ENCODE measurements at places on chromosomes 16 and 17.

GRCh38 chr16:29940656-29941055 lies 14.6 kb upstream of the KCTD13 start:
- no peak for DNase-seq

DNA sequence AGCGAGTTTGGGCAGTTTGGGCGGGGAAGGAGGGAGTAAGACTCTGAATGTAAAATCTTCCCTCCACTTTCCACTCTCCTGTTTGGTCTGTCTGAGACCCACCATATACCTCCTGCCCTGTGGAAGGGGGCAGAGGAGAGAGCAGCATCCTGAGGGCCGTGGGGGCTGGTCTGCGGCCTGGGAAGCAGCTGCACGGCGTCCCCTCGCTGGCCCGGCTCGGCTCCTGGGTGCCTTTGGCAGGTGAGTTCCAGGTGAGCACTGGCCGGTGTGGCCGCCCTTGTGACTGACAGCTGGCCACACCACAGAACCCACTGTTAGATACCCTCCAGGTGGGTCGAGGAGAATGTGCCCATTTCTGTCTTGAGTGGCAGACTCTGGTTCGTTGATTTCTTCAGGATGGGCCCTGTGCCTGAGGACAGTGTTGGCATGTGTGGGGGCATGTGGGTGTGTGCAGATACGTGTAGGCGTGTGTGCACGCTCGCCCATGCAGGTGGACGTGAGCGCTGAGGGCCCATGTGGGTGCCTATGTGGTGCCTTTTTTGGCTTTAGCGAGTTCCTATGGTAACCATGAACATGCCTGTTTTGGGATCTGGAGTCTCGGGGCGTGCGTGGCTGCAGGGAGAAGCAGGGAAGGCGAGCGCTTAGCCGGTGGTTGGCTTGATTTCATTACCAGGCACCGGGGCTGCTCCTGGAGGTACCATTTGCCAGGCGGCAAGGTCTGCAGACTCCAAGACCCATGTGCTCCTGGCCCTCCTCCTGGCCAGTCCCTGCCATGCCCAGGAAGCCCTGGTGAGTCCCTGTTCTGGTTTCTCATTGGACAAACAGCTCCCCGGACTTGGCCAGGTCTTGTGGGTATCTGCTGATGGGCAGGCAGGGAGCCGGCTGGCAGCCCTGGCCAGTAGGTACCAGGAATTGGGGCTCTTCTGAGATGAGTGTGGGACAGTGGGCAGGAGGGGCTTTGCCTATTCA lies 12.4 kb downstream of the RAP1GAP2 start:
- no peak for DNase-seq

DNA sequence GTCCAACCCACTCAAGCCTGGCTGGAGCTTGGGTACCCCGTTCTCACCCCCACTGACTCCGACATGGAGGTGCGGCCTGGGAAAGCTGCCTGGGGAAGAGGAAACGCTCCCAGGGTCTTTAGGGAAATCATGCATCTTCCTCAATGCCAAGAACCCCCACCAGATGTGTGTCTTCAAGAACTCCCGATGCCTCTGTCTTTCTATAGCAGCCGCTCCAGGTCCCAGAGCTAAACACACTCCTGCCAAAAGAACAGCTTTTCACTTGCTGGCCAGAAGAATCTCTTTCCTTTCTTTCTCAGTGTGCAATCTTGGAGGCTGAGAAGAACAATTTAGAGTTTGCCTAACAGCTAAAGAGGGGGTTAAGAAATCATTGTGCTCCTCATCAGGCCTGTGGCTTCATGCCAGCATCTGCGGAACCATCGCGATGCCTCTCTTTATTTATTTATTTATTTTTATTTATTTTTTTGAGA lies 41.1 kb upstream of the MTSS2 start:
- DNase-seq = no peak

DNA sequence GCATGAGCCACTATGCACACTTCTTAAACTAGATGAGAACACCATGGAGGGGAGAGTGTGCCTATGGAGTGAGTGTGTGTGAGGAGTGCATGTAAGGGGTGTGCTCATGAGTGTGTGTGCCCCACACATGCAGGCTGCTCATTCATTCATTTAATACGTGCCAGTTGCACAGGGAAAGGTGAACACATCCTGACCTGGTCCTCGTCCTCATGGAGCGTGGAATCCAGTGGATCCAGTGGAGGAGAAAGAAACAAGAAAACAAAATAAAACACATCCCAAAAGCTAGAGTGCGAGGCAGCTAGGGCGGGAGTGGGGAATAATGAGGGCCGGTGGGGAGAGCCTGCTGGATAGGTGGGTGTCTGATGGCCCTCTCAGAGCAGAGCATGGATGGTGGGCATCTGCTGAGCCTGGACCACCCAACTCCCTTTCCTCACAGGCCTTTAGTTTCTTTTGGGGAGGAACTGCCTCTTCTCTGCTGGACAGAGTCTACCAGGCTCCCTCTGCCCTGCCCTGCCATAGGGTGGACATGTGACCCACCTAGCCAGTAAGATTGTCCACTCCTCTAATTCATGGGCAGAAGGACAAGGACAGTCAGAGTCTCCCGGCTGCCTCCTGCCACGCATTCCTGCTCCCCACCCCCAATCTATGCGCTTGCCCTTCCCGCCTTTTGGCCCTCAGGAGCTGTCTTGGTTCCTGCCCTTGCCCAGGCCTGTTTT lies 204.3 kb downstream of the RAB11FIP4 start:
- no peak for DNase-seq

GRCh38 chr16:68954911-68955635 lies 111.7 kb downstream of the TANGO6 start:
- DNase-seq = peak; percentile 20

- DNase-seq = no peak
Observed at GRCh38 chr16:4534151-4534790, 4.3 kb downstream of the CDIP1 start.

GRCh38 chr16:57031156-57031555 lies 41.8 kb downstream of the NLRC5 start:
- no peak for DNase-seq

GRCh38 chr17:44995436-44996001 lies 27.4 kb upstream of the C1QL1 start:
- no peak for DNase-seq

DNA sequence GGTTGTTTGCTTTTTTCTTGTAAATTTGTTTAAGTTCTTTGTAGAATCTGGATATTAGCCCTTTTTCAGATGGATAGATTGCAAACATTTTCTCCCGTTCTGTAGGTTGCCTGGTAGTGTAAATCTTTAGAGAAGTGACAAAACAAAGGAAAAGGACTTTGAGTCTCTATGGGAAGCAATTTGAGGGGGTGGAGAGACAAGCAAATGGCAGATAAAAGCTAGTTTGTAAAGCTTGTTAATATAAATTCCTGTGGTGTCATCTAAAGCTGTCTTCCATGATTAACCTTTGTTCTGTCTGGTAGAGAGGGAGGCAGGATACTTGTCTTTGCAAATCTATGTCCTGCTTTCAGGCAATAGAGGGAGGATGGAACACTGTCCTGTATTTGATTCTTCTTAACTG lies 40.6 kb upstream of the CACNG4 start:
- DNase-seq = no peak

DNA sequence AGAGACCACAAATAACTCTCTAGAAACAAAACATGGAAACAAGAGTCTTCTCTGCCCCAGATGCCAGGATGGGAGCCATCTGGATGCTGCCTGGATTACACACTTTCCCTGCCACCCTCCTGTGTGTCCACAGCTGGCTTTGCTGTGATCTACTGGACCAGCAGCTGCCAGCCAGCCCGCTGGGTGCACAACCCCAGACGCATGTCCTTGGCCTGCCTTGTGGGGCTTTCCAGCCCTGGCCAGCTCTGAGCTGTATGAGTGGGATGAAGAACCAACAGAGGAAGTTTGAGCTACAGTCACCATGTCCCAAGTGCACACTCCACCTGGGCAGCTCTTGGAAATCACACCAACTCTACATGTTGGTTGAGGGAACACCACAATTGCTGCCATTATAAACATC lies 57.0 kb upstream of the TNRC6C start:
- no peak for DNase-seq

DNA sequence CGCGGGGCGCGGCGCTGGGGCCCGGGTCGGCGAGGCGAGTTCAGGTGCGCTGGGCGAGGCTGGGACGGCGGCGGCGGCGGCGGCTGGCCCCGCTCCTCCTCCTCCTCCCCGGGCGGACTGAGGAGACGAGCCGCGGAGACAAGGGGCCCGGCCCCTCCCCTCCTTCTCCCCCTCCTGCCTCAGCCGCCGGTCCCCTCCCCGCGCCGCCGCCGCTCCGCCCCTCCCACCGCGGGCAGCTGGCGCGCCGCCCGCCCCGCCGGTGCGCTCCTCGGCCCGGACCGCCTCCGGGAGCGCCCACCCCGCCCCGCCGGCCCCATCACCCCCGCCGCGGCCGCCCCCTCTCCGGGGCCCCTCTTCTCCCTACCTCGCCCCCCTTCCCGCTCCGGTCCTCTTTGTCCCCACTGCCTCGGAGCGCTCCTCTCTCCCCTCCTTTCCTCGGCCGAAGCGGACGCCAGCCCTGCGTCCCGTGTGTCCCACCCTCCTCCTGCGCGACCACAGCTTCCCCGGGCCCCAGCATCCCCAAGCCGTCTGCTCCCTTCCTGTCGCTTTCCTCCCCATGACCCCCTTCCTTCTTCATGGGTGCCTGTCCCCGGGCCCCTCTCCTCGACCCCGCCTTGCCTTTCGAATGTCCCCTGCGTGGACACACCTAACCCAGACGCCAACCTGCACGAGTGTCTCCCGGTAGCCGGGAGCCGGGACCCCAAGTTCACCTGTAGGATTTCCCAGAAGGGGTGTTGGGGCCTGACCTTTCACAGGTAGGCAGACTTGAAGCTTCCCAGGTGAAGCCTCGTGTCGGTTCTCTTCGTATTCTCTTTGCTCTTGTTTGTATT lies at the start of gene TOX3:
Gene TOX3 (minus strand): TSS at position 140 of the 830 bp plus-strand sequence. CDS start 420 bp downstream, outside the sequence.
- DNase-seq = no peak

- DNase-seq = no peak
Observed at GRCh38 chr16:61540216-61540615, 496.0 kb downstream of the CDH8 start.

- no peak for DNase-seq
Observed at GRCh38 chr16:68179196-68179795, 56.6 kb downstream of the ESRP2 start.

- peak; percentile 63 for DNase-seq
Observed at GRCh38 chr17:75011401-75012095, 922 bp upstream of the MRPL58 start.

- no peak for DNase-seq
Observed at GRCh38 chr16:56547949-56548567, 16.8 kb upstream of the MT4 start.

- DNase-seq = no peak
Observed at GRCh38 chr16:11280616-11281522, at the start of gene PRM1. Gene PRM1, minus strand, starts transcription at chr16:11281330. Its CDS starts 92 bp downstream, at chr16:11281238.

DNA sequence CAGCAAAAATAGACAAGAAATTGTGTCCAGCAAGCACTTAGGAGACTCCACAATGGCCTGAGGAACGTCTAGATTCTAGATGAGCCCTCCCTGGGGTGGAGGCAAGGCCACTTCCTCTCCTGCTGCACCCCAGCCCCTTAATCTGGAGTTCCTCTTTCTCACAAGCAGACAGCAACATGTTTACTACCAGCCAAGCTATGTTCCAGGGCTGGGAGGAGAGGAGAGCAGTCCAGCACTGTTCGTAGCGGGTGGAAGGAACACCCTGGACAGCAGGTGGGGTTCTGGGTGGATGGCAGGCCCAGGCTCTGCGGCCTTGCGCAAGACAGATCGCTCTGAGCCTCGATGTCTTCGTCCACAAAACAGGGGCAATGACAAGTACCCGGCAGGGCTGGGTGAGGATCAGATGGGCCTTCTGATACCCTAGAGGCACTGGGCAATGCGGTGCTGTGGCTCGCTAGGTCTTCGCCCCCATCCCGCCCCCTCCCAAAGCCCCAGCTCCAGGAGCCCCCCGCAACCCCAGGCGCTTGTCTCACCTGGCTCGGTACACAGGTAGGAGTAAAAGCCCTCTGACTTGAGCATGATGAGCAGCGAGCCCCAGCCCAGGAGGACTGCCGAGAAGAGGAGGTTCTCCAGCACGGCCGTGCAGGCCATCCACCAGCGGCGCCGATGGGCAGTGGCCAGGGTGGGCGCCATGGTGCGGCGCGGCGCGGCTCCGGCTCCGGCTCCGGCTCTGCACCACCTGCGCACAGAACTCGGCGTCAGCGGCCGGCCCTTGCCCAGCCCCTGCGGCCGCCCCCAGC lies 1.3 kb downstream of the SLC43A2 start:
- no peak for DNase-seq

DNA sequence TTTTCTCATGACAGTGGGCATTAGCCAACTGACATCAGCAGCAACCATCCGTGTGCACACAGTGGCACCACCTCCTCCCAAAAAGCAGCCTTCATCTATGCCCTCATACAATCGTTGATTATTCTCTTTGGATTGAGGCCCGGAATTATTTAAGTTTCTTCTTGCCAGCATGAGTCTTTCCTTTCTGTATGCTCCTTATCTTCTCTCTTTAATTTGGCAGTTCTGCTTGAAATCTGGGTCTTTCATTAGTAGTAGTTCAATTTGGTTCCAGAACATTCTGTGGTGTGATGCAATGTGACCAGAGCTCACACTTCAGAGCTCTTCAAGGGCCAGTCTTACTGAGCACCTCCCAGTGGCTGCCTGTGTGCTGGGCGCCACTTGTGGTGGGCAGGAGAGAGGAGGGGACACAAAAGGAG lies 52.2 kb upstream of the STH start:
- no peak for DNase-seq

DNA sequence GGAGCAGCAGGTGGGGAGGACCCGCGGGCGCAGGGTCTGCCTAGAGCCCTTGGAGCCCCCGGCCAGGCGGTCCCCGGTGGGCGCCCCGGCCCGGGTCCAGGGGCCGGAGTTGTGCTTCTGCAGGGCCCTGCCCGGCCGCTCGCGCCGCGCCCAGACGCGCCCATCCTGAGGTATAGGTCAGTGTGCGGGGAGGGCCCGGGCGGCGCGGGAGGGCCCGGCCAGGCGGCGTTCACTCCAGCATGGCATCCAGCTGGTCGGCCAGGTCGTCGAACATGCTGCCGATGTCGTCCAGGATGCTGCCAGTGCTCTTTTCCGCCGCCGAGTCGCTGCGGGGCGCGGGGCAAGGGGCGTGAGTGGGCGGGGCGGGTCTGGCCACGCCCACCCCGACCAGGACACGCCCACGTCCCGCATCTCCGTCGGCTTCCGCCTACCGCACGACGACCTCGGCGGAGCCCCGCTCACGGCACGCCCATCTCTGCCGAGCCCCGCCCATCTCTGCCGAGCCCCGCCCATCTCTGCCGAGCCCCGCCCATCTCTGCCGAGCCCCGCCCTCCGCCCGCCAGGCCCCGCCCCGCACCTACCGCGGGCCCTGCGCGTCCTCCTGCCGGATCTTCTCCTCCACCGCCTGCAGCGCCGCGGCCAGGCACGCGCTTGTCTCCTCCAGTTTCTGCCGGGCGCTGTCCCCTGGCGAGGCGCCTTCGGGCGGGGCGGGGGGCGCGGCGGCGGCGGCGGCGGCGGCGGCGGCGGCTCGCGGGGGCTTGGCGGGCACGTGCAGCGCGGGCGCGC lies 17.9 kb downstream of the CASKIN1 start:
- no peak for DNase-seq

- DNase-seq = no peak
Observed at GRCh38 chr17:80218391-80218790, 1.7 kb downstream of the SGSH start.

Measured in NCI-H2081 treated with DMSO at 0.1 percent for 48 hours (cell line).